ENCODE measurements at places on chromosomes 6 and 20.

GRCh38 chr6:74631564-74631963 lies 574.3 kb downstream of the COL12A1 start:
- DNase-seq: no peak

DNA sequence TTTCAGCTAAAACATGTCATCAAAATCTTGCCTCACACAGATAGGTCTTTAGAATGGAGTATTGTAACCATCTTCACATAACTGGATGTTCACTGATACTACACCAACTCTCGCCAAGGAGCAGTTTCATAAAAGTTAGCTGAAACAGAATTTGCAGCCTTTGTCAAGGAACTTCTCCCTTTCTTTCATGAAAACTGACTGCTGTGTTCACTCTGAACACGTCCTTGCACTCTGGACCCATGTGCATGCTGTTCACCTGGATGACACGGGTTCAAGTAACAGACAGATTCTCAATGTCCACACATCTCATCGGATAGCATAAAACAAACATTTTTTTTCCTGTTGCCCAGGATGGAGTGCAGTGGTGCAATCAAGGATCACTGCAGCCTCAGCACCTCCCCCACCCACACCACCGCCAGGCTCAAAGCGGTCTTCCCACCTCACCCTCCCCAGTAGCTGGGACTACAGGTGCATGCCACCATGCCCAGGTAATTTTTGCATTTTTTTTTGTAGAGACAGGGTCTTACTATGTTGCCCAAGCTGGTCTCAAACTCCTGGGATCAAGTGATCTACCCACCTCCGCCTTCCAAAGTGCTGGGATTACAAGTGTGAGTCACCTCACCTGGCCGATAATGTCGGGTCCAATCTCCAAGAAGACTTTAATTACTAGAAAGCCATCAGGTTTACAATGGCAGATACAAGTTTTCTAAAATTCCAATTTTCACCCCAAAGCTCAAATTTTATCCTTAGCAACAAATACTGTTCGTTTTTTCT lies 9.4 kb downstream of the DIDO1 start:
- DNase-seq: no peak

DNA sequence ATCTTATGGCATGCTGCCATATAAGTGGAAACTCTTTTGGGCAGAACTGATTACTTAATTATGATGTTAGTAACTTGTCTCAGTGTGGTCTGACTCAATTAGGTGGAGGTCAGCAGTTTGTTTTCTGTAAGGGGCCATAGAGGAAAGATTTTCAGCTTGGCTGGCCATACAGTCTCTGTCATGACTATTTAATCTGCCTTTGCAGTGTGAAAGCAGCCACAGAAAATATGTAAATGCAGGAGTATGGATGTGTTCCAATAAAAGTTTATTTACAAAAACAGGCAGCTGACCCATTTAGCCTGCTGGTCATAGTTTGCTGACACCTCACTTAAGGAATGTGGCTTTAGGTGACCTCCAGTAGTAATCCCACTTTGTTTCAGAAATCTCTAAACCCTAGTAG lies 700.7 kb downstream of the EPM2A start:
- no peak for DNase-seq

DNA sequence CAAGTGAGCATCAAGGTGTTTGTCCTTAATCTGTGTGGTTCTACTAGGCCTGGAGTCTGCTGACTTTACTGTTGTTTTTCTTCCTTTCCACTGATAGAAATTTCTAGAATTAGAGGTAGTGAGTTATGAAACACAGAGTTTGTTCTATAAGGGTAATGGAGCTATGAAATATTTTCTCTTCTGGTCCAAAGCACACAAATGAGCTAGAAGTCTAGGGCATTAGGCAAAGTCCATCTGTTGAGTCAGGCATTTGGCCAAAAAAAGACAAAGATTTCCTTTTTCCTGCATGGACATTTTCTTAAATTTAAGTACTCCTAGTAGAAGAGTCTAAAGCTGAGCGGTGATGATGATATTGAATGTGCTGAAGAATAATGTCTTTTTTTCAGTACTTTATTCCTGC lies 174.3 kb upstream of the STXBP5 start:
- no peak for DNase-seq

DNA sequence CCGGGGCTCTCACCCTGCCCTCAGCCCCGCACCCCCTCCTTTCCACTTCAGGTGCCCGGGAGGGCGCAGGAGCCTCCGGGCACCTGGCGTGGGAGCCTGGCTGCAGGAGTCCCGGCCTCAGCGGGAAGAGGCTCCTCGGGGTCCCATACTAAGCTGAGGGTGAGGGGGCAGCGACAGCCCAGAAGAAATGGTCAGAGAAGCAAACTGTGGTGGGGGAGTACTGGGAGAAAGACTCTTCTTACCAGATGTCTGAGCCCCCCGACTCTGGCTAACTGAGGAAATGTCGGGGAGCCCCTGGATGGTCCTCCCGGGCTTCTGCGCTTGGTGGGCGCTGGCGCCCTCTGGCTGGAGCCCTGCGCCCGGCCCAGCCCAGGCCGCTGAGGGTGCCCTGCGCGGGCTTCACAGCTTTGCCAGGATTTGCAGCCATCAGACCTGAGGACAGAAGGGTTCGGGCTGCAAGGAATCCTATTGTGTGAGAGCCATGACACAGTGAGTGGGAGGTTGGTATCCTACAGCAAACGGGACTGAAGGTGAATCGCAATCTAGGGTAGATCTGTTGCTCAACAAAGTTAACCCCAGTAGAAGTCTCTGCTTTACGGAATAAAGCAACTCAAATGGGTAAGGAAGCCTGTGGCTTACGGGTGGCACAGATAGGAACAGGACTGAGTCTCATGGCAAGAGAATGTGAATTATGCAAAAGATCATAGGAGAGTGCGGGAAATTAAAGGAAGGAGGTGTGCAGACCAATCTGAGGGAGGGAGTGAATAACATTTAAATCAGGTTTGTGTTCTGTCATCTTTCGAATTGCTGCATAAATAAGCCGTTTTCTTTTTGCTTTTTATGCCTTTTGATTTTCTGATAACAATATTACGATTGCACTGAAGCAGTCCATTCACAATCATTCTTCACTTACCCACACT lies 639 bp upstream of the RCAN2 start:
- no peak for DNase-seq

- no peak for DNase-seq
These were observed 4.7 kb upstream of the AKAP7 start for GRCh38 chr6:131130554-131130940.

GRCh38 chr6:101266063-101266462 lies 127.4 kb upstream of the GRIK2 start:
- no peak for DNase-seq

- no peak for DNase-seq
These were observed 1170.0 kb upstream of the CITED2 start for GRCh38 chr6:140544431-140544830.

DNA sequence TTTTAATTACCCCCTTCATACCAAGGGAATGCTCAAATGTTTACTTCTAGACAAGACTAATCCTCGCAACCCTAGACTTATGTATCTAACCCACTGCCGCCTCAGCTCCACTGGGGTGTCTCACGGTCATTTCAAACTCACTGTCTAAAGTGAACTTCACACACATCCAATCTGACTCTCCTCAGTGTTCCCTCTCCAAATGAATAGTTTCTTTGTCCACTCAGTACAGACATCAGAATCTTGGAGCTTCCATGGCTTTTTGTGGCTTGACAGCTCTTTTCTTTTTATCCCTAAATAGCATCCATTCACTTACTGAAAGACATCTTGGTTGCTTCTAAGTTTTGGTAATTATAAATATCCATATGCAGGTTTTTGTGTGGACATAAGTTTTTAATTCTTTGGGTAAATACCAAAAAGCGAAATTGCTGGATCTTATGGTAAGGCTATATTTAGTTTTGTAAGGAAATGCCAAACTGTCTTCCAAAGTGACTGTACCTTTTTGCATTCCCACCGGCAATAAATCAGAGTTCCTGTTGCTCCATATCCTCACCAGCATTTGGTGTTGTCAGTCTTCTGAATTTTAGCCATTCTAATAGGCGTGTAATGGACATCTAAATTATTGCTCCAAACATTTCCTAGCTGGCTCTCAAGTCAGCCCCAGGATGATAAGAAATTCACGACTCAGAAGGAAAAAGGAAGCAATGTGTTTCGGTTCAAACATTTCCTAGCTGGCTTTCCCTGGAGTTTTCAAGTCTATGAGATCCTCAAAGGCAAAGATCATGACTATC lies 73.1 kb downstream of the DNAAF9 start:
- no peak for DNase-seq

- DNase-seq: no peak
These were observed 18.7 kb upstream of the NRSN1 start for GRCh38 chr6:24107294-24107693.

All from NCI-H1417 (cell line).